ENCODE measurements at places on chromosomes 3 and 15. TPM values are rescaled to one million over a fixed set of nuclear protein-coding genes. Genes with fewer than 3 reads are reported as not detected.

- no peak for DNase-seq
Observed at GRCh38 chr3:50708620-50709019, 33.9 kb downstream of the DOCK3 start.

- no peak for DNase-seq
Observed at GRCh38 chr3:140416666-140417065, 261.2 kb upstream of the TRIM42 start.

DNA sequence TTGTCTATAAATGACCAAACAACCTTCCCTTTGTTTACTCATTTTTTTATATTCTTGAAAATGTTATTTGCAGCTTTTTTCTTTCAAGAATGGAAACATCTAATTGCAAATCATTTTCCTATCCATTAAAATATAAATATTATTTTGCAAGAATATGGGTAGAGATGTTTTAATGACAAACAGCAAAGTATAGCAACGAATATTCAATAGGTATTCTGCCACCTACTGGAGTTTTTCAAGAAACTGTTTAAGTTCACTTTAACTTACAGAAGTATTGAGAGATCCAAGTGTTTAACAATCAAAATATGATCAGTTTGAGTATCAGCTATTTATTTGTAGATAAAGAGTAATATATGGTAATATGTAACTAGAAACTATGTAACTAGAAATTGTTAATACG, 6.9 kb upstream of the EOGT start:
- DNase-seq: peak; percentile 8

DNA sequence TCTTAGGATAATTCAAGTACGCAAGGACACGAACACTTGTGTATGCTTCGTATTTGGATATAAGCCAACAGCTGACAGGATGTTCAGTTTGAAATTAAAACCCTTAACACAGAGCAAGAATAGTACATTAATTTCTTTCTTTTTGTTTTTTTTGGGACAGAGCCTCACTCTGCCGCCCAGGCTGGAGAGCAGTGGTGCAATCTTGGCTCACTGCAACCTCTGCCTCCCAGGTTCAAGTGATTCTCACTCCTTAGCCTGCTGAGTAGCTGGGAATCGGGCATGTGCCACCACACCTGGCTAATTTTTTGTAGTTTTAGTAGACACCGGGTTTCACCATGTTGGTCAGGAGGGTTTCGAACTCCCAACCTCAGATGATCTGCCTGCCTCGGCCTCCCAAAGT, 32.4 kb downstream of the TOMM70 start:
- DNase-seq: no peak

- DNase-seq: no peak
Observed at GRCh38 chr15:67192185-67192820, 62.2 kb downstream of the AAGAB start.

- DNase-seq: no peak
Observed at GRCh38 chr3:67648229-67648628, 6.2 kb downstream of the SUCLG2 start.

NEK10 gene
- total RNA-seq: 1.3 TPM

DNA sequence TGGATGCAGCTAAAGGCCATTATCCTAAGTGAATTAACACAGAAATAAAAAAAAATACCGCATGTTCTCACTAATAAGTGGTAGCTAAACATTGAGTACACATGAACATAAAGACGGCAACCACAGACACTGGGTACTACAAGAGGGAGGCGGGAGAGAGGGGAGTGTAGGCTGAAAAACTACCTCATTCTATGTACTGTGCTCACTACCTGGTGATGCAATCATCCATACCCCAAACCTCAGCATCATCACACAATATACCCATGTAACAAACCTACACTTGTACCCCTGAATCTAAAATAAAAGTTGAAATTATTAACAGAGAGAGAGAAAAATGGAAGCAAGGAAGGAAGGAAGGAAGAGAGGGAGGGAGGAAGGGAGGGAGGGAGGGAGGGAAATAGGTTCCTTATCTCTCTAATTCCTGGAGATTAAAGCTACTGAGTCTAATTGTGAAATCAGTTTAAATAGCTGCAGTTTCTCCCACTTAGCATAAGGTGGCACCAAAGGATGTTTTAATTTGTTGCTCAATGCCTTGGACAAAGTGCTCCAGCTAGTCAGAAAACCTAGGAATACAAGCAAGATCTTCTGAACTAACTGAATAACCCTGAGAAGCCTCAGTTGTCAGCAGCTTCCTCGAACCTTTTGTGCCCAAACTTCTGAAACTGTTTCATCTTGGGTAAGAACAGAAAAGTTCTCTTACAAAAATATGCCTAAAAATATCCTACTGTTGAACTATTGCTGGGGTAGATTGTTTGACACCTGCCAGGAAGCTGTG, 79.4 kb upstream of the ATP11B start:
- peak; percentile 80 for DNase-seq

DNA sequence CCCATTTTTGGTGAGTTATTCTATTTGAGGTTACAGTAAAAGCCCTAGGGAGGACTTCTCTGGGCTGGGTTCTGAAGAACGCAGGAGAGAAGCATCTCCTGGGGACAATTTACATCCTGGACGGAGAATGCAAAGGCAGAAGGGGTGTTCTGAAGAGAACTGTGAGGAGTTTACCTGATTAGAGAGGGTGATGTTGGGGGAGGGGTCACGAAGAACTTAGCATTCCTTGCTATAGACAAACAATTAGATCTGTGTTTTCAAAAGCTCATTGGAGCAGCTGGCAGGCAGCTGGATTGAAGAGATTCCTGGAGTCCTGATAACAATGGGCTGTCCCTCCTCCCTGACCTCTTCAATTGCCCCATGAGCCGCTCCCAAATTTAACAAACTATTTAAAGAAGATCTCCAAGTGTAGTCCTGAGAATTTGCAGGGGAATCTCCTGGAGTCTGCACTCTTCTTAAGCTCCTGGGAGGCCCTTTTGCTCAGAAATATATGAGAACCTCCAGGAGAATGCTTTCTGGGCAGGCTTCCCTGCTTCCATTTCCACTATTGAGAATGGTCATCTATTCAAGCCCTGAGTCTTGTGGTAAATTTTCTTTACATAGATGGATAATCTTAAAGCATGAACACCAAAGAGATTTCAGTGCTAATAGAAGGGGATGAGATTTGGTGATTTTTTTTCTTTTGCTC, 55.3 kb downstream of the ARHGAP31 start:
- DNase-seq: no peak

- DNase-seq: no peak
Observed at GRCh38 chr3:143123353-143123984, 3.9 kb downstream of the CHST2 start.

- no peak for DNase-seq
Observed at GRCh38 chr3:126349611-126350501, 7.4 kb downstream of the KLF15 start.

- no peak for DNase-seq
Observed at GRCh38 chr15:75313116-75313845, 22.6 kb upstream of the COMMD4 start.

RETNLB gene
- not detected for total RNA-seq

GRCh38 chr3:117756563-117756962, 1047.0 kb downstream of the TUSC7 start:
- DNase-seq: no peak

KLHL6 gene
- 169 TPM for total RNA-seq

COPG1 gene
- 182 TPM for total RNA-seq

- no peak for DNase-seq
Observed at GRCh38 chr3:175798326-175798725, 939.2 kb downstream of the NAALADL2 start.

GRCh38 chr3:191244242-191244867, 45.3 kb downstream of the OSTN start:
- DNase-seq: peak; percentile 57

DNA sequence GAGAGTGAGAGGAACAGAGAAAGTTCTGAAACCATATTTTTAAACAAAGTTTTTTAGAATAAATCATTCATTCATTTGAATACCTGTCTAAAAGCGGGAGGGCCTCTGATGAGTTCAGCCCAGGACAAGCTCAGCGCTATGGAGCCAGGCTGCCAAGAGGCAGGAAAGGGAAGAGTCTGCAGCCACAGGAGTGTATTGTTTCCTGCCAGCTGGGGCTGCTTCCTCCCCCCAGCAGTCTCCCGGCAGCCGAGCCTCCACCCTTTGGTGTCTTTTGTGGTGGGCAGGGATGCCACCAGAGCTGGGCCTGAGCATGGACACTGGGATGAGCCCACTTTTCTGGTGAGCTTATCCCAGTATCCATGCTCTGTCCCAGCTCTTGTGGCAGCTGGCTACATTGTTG, 199.5 kb upstream of the TPRG1 start:
- DNase-seq: no peak

LRRC3B gene
- total RNA-seq: not detected

COL8A1 gene
- total RNA-seq: 0.20 TPM

- DNase-seq: no peak
Observed at GRCh38 chr3:77296527-77296926, 256.6 kb downstream of the ROBO2 start.

CPN2 gene
- total RNA-seq: not detected

TGM4 gene
- total RNA-seq: not detected

GTF2A2 gene
- 138 TPM for total RNA-seq

DNA sequence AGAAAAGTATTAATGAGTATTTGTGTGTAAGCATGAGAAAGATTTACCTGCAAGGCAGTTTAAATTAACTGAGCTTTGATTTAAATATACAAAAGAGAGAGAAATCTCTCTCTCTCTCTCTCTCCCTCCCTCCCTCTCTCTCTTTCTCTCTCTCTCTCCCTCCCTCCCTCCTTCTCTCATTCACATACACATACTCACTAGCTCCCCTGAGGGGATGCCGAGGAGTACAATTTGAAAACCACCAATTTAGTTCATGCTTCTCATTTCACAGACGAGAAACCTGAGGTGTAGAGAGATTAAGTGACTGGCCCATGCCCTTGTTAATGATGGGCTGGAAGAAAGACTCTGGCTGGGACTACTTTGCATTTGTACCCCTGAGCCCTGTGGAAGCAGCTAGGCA, 59.4 kb downstream of the MECOM start:
- DNase-seq: no peak

ADCY5 gene
- total RNA-seq: 0.63 TPM

GRCh38 chr15:56252386-56252785, 8.7 kb upstream of the RFX7 start:
- DNase-seq: no peak

RTP3 gene
- total RNA-seq: 0.37 TPM

DNA sequence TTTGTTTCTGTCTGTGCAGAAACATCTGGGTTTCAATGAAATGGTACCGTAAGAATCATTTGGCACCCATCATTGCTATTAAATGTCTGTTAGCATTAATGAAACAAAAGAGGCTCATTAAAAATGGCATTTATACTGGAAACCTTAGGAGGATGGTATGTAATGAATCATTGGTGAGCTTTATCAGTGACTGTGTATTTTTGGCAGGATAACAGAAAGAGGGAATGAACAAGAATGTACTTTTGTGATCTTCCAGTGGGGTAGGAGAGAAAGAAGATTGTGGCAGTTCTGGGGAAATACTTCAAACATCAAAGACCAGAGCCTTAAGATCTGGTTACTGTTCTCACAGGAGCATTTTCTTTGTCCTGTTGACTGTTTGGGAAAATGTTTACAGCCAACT, 4.7 kb upstream of the DCBLD2 start:
- no peak for DNase-seq

GRCh38 chr3:24487325-24488262, 7.1 kb downstream of the THRB start:
- DNase-seq: no peak

FBLN2 gene
- total RNA-seq: not detected

GRCh38 chr3:151201051-151201730, 1.8 kb downstream of the GPR171 start:
- no peak for DNase-seq

- no peak for DNase-seq
Observed at GRCh38 chr15:89909611-89910010, 3.1 kb downstream of the ARPIN start.

DNA sequence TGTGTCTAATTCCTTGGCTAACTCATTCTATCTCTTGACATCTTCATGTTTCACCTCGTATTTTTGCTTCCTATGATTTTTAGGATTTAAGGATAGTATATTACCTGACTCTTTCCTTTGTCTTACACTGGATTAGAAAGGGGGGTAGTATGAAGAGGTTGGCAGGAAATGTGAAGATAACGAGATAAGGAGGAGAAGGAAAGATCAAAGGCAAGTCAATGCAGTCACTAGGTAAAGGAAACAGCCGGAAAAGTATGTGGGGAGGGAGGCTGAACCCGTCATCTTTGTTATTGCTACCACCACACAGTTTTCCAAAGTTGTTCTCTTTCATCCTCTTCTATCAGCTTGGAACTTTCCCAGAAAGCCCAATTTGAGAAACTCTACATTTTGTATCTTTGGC, 90.6 kb downstream of the SLC9A9 start:
- no peak for DNase-seq

SLMAP gene
- total RNA-seq: 71.3 TPM

- no peak for DNase-seq
Observed at GRCh38 chr15:82882273-82882928, 70.1 kb downstream of the HOMER2 start.

CHST13 gene
- not detected for total RNA-seq

PLAAT1 gene
- not detected for total RNA-seq

GRCh38 chr15:36365963-36366362, 213.5 kb upstream of the CDIN1 start:
- no peak for DNase-seq

DNA sequence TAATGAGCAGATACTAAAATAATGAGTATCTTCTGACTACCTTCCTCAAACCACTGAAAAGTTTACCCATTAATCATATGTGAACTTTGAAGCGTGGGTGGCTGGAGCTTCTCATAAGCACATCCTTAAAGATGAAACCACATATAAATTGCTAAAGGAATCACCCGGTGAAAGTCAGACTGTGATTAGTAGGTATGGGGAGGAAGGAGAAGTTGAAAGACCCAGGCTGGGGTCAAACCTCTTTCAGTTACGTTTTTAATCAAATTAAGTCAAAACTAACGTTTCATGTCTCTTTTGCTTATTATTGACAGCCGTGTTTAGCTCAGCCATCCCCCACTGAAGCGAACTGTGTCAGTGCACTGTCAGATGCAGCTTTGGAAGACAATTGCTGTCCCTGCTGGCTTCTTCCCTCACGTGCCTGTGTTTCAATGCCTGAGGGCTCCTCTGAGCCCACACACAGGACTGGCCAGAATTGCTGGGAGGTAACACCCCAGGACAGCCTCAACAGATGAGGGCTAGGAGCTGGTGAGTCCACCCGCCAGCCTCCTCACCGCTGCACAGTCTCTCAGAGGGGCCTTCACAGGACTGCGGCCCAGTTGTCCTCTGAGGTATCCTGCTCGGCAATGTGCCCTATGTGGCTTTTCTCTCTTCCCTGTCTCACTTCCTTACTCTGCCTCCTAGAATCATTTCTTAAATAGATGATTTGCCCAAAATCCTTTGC, 29.3 kb upstream of the SH3BP5 start:
- peak; percentile 67 for DNase-seq

FETUB gene
- total RNA-seq: not detected

GRCh38 chr3:123750659-123751420, 133.3 kb downstream of the MYLK start:
- no peak for DNase-seq

TJP1 gene
- total RNA-seq: 0.32 TPM

GRCh38 chr15:60784483-60785254, 305.7 kb upstream of the ICE2 start:
- DNase-seq: no peak

DNA sequence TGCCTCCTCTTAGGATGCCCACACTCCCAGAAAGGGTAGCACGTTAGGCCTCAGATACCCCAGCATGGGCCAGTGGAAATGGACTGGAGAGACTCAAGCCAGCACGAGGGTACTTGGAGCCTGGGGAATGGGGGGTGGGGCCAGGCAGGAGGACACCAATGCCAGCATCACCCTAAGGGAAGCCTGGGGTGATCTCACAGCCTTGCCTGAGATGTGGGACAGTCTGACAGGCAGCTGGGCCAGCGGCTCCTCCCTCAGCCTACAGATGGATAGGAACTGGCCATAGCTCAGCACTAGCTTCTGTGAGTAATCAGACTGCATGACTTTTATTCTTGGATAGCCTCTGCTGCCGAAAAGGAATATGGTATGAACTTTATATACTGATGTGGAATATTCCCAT, 59.6 kb upstream of the MRPS22 start:
- no peak for DNase-seq
